ENCODE measurements at places on chromosomes 7 and 10.

- no peak for DNase-seq
Observed at GRCh38 chr7:52500841-52501240, 534.6 kb upstream of the POM121L12 start.

GRCh38 chr10:44965104-44965503 lies 5.5 kb downstream of the RASSF4 start:
- no peak for DNase-seq

GRCh38 chr10:89147256-89147655 lies 59.9 kb downstream of the CH25H start:
- DNase-seq, result no peak

- DNase-seq, result no peak
Observed at GRCh38 chr7:157727964-157728615, 391.3 kb downstream of the DNAJB6 start.
